Naive thymus-derived CD4-positive, alpha-beta T cell (primary cell): ENCODE measurements at places on chromosomes 16 and 17.

- no peak for DNase-seq
Measured at GRCh38 chr16:68452176-68452575, 3.9 kb upstream of the SMPD3 start.

GRCh38 chr16:81061871-81062608 lies 15.0 kb downstream of the C16orf46 start:
- DNase-seq, result no peak

GRCh38 chr16:57091200-57091974 lies 996 bp upstream of the CPNE2 start:
- no peak for DNase-seq

DNA sequence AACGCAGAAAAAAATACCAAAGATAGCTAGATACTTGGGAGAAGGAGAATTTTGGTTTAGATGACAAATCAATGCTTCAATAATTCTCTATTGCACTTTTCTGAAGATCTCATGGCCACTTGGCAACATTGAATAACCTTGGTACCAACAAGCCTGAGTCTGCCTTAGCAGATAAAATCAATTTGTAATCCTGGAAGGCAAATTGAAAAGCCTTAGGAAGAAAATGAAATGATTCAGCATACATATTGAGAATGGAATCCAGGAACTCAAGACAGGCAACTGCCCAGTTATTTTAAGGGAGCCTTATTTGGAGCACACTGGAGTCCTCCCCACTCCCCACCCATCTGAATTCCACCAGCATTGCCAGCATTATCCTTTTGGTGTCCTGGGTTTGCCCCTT lies 109.3 kb upstream of the SOX9 start:
- no peak for DNase-seq

GRCh38 chr16:28011971-28012445 lies 51.5 kb downstream of the GSG1L start:
- DNase-seq, result no peak

- no peak for DNase-seq
Measured at GRCh38 chr17:72691586-72691985, 400.9 kb downstream of the SLC39A11 start.

GRCh38 chr16:73214825-73215677 lies 167.1 kb upstream of the ZFHX3 start:
- DNase-seq, result no peak

DNA sequence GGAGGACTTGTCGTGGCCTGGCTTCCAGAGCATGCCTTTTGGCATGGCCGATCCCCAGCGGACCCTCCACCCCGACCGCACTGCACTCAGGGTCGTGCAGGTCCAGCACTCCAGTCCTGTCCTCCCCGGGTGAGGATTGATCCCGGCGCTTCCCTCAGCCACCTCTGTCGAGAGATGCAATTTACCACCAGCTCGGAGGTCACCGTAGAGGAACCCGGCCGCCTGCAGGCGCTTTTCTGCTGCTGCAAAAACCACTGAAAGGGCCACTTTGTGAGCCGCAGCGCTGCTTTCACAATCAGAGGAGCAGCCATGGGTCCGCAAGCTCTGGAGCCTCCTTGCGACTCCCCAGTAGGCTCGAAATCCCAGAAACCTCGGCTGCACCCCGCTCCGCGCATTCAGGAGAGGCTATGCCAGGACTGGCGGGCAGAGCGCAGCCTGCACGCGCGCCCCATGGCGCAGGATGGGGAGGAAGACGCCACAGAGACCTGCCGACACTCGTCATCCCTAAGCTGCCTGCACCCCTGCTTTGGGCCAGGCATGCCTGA lies 134.2 kb downstream of the HS3ST2 start:
- DNase-seq, result no peak

DNA sequence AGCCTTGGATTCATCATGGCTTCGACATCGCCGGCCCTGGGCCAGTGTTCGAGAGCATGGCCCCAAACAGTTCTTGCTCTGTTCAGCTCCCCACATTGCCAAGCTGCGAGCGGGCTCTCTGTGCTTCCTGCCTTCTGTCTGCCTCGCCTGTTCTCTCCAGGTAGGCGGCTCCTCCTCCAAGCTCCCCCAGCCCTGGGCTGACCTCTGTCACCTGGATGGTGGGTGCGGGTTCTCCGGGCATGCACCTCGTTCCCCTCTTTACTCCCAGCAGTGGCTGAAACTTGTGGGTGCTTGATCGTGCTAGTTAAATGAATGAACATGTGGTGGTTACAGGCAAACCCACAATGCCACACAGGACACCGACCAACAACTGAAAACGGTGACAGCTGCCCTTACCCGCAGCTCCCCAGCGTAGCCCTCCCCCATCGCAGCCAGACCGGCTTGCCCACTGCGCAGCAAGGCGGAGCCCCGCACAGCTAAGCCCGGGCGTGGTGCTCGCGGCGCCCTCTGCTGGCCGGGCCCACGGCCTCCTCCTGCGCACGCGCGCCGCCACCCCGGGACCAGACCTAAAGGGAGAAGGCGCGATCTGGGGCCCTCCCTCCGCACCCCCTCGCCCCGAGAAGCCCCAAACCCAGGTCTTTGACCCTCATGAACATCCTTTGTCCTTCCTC lies 23.0 kb upstream of the EIF1 start:
- peak; percentile 81 for DNase-seq

GRCh38 chr16:77500934-77501664 lies 66.3 kb upstream of the ADAMTS18 start:
- no peak for DNase-seq

- no peak for DNase-seq
Measured at GRCh38 chr17:705863-706262, 8.8 kb downstream of the VPS53 start.

- no peak for DNase-seq
Measured at GRCh38 chr17:66441101-66441661, 138.8 kb downstream of the PRKCA start.

DNA sequence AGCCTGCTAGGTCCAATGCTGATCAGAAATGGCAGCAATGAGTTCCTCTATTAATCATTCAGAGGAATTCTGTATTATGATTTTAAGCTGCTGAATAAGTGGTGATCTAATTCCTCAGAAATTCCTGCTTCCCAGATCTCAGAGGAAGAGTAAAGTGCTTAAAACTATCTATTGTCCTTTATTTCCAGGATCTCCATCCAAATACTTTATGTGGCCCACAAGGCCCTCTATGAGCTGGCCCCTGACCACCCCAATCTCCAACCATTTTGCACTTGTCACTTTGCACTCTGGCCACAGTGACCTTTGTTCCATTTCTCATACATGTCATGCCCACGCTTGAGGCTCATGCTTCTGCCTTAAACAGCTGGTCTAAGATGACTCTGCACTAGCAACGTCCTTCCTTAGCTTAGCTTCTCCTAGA lies 93.7 kb downstream of the CA10 start:
- DNase-seq, result no peak

- no peak for DNase-seq
Measured at GRCh38 chr17:17258998-17259397, 22.0 kb upstream of the FLCN start.

DNA sequence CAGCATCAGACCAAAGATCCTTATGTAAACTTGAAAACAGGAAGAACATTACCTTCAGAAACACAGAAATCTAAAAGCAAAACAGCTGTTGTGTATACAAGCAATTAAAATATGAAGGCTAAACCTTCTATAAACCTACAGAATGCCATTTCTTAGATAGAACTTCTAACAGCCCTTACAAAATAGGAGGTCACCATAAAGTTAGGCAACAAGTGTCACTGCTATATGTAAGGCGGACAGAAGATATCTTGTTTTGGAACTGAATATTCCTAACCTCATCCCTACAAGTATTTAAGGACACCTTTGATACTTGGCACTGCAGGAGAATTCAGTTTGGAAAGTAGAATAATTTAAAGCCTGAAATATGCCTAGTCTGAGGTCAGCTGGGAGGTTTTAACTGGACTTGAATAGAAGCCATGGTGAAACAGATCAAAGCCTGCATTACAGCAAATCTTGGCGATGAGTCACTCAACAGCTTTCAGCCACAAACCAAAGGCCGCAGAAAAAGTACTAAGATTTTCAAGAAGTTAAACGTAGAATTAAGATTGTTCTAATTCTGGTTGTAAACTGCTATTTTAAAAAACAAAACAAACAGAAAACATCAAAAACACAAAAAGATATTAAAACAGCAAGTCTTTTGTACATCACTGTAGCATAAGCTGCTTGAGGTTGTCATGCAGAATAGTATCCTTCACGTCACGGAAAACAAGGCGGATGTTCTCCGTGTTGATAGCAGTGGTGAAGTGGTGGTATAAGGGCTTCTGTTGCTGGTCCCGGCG lies 42.7 kb downstream of the GNA13 start:
- DNase-seq, result no peak

DNA sequence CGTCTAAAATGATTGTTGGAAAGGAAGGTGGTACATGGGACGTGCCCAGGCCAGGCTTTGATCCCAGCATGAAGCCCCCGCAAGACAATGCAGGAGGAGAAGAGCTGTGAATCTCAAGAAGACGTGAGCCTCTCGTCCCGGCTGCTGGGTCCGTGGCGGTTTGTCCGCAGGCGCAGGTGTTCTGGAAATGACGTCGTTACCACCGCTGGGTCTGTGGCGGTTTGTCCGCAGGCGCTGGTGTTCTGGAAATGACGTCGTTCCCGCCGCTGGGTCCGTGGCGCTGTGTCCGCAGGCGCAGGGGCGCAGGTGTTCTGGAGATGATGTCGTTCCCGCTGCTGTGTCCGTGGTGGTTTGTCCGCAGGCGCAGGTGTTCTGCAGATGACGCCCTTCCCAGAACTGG lies 14.1 kb downstream of the SPG7 start:
- no peak for DNase-seq

GRCh38 chr17:71553381-71553780 lies 567.4 kb upstream of the SOX9 start:
- DNase-seq, result no peak

DNA sequence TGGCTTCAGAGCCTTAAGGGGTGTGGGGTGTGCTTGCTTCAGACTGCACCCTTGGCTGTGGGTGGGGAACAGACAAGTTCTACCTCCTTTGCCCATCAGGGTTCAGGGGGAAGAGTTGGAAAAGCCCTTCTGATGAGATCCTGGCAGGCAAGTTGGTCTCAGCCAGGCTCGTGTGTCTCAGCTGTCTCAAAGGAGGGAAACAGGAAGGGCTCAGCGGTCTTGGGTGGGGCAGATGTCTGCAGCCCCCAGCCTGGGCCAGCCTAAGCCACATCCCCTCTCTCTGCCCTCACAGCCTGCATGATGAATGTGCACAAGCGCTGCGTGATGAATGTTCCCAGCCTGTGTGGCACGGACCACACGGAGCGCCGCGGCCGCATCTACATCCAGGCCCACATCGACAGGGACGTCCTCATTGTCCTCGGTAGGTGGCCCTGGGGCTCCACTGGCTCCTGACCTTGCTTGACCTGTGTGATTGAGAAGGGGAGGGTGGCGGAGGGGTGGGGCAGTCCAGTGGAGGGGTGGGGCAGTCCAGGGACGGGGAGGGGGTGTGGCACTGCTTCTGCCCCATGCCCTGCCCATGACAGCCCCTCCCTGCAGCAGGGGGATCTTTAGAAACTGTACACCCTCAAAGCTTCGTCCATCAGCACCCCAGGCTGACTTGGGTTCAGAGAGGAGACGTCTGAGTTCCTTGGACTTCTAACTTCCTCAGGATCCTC lies 199.5 kb downstream of the PRKCB start:
- peak; percentile 17 for DNase-seq

- peak; percentile 88 for DNase-seq
Measured at GRCh38 chr17:66191593-66192377, at the start of gene CEP112. Gene CEP112 (minus strand): TSS chr17:66192133.

DNA sequence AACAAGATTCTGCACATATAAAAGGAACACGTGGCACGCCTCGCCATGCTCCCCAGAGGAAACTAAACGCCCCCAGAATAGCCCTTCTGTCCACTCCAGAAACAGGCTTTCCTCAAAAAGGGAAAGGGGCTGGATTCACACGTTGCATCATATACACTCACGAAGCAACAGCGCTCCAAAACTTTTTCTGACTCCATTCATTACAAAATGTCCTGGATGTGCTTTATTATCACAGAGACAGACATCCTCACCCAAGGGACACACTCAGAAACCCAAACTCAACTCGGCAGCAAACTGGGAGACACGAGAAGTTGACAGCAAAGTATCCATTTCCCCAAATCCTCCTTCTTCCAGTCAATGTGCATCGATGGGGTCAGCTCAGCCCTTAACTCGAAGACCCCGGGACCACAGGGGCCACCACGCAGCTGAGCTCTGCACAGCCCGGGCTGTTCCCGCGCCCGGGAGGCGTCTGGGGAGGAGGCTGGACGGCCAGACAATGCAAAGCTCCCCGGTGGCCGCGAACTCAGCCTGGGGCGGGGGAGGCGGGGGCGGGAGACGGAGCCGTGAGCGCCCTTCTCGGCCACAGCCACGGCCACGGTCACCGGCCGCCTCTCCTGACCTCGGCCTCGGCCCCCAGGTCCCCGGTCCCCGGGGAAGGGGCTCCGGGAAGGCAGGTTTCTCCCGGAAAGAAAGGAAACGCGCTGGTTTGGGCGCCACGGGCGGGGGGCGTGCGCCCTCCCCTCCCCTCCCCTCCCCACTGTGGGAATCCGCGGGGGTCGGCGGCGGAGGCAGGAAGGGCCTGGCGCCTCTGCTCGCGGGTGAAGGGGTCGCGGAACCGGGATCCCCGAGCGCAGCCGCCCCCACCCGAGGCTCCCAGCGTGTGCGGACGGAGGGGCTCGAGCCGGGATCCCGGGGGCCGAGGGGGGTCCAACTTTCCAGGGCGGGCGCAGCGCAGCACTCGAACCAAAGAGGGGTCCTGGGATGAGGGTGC lies 1.2 kb downstream of the NXN start:
- DNase-seq, result peak; percentile 20

- no peak for DNase-seq
Measured at GRCh38 chr16:7398536-7398935, 65.9 kb downstream of the RBFOX1 start.

DNA sequence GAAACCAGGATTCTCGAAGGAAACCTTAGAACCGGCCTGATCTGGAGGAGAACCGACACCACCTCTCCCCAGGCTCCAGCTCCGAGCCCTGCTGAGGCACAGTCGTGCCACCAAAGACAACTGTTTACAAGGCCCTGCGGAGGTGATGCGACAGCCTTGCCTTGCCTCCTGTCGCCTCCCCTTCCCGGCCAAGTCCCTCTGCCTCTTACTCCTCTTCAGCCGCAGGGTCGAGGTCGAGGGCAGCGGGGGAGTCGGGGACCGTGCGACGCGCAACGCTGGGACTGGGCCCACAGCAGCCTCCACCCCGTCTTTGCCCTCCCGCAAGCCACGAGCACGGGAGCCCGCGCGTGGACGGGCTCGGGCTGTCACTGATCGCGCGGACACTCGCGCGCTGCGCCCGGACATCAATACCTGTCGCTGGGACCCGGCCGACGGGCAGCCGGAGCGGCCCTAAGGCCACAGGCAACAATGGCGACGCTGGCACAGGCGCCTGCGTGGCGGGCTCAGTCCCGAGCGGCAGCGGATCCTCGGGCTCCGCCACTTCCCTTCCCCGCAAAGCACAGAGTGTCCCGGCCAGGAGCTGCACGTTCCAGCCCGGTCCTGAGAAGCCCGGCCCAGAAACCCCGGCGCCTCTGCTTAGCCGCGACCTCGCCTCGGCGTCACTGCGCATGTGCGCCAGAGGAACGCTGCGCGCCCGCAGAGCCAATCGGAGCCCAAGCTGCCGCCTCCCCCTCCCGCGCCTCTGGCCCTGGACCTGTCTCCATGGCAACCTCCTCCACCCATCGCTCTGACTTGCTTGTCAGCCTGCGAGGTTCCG lies at the start of gene ZNF287:
Gene ZNF287 (minus strand): TSS at position 664 of the 817 bp plus-strand sequence. CDS start 1,473 bp downstream, outside the sequence.
- DNase-seq, result peak; percentile 94

- no peak for DNase-seq
Measured at GRCh38 chr17:62705156-62705777, 77.8 kb downstream of the MRC2 start.

GRCh38 chr16:84618581-84619460 lies 943 bp upstream of the COTL1 start:
- no peak for DNase-seq
